ENCODE measurements at places on chromosomes 5 and 9.

DNA sequence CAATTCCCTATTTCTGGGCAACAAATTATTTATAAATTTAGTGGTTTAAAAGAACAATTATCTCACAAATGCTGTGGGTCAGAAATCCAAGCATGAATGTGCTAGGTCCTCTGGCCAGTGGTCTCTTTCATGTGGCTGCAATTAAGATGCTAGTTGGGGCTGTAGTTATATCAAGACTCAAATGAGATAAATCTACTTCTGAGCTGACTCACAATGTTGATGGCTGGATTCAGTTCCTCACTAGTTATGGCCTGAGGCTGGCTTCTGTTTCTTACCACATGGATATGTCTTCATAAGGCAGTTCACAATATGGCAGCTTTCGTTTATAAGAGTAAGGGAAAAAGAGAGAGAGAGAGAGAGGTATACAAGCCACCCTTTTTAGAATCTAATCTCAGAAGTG, 717.0 kb downstream of the PRELID2 start:
- no peak for DNase-seq

DNA sequence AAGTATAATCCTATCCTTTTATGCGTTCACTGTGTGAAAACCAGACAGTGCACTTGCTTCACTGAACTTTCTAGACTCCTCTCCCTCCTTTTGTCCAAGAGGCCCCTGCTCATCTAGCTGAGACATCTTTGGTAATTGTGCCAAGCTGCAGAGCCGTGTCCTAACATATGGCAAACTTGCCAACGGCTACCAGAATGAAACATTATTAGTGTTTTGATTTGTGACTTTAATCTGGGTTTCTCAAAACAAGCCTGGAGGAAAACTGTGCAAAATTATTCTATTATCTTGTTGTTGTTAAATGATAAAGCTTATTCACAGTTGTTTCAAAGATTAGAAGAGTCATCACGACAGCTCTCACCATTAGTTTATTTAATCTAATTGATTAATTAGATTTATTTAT, 79.0 kb upstream of the RETREG1 start:
- no peak for DNase-seq

- no peak for DNase-seq
Observed at GRCh38 chr5:177982956-177983355, 13.1 kb downstream of the PROP1 start.

- DNase-seq = no peak
Observed at GRCh38 chr5:73298251-73298771, 125.3 kb downstream of the TMEM174 start.

DNA sequence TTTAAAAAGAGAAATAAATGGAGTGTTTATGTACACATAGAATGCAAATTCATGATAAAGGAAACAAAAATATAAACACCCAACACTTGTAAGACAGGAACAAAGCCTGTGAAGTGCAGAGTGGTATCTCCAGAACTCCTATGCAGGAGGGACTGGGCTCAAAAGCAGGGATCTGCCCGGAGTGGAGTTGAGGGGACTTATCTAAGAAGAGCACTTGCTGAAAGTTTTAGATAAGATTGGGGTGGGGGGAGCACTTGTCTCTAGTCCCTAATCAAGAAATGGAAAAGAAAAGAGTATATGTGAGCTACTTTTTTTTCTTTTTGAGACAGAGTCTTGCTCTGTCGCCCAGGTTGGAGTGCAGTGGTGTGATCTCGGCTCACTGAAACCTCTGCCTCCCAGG, 840.4 kb downstream of the MAT2B start:
- no peak for DNase-seq

DNA sequence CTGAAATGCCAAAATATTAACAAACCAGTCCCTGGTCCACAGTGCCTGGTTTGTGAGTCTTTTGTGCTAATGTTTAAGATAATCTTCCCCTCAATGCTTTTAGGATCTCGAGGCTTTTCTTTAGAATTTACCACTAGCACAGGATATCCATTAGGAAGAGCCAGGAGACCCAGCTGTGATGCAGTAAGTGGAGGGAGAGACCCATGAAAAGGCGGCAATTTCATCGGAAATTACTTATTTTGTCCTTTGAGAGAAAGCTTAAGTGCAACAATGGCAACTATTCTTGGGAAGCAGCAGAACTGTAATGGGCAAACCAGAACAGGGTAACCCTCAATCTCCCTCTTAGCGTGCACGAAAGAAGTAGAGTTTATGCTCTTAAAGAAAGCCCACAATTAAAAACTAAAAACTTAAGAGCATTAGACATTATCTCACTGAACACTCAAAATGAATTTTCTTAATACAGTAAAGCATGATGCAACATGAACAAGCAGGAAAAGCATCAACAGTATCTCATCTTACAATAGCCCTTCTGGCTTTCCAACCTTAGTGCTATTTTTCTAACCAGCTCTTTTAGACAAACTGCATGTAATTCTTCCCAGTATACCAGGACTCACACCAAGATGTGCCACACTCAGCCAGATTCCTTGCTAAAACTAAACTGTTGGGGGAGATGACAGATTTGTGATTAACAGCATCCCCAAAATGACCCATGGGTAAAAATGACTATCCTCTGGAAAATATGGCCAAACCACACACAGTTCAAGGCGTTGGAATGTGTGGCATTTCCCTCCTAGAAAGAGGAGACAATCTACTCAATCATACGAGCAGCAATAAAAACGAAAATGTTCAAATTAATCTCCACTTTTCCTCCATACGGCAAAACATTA, 36.4 kb downstream of the PWWP2A start:
- DNase-seq = peak; percentile 81

- DNase-seq = peak; percentile 51
Observed at GRCh38 chr5:133285583-133286021, 233.8 kb downstream of the HSPA4 start.

DNA sequence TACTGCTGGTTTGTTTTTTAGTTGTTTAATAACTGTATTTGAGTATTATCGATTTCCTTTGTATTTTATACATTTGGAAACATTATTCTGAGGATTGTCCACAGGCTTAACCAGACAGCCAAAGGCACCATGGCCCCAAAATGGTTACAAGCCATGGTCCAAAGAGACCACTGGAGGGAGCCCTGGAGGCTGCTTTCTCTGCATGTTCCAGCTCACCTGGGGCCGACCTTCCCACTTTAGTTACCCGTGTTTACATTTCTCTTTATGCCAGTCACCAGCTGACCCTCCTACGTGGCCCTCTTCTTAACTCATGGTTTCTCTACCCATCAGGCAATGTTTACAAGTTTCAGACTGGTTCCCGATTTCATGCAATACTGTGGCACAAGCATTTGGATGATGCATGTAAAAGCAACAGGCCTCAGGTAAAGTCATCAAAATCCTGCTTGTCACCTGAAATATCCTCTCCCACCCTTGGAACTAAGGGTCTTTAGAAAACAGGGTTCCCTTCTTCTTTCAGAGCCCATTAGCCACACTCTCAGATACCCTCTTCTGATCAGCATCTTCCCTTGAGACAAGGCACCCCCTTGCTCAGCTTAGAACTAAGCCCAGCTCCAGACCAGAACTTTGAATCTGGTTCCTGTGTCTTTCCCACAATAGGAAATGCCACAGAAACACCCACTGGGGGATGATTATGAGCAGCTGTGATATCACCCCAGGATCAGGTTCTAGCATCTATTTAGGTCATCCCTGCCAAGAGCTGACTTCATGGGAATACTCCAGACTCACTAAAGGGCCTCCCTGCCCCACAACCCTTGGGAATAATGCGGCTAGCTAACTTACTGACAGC, 49.9 kb upstream of the GARNL3 start:
- peak; percentile 89 for DNase-seq

GRCh38 chr5:113971454-113971853, 390.4 kb upstream of the KCNN2 start:
- DNase-seq = no peak

DNA sequence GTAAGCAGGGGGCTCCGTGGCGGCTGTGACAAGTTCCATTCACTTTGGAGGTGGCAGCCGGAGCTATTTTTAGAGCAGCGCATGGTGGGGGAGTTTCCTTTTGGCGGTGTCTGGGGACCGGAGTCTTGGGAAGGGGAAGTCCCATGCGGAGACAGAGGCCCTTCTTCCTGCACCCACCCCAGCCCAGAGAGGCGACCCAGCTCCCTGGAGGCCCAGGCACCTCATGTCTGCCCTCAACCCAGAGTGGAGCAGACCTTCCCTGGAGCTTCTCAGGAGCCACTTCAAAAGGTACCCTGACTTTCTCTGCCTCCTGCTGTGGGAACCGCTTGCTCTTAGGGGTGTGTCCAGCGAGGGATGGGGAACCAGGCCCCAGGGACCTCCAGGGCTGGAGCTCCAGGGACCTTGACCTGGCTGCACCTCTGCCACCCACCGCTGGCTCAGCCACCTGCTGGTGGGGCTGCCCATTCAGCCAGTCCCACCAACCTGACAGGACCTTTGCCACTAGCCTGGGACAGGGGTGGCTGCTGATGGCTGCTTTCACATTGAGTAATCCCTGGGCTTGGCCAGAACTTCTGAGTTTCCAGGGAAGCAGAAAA, 34.1 kb downstream of the NEK6 start:
- no peak for DNase-seq

All from IMR-90 (cell line).